ENCODE measurements at places on chromosomes 3 and 15.

DNA sequence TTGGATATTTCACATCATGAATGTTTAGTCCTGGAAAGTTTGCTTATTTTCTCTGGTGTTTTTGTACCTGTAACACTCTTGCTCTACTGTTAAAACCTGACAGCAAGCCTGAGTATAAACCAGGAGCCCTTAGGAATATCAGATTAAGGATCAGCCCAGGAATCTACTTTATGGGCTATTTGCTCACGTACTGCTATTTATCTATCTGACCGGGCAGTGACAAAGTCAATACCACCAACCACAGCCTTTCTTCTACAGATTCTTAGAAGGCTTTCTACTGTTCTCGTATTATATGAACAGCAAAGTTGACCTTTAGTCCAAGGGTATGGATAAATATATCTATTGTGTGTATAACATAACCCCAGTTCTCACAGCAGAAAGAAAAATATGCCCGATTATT, 521.2 kb downstream of the RBMS3 start:
- no peak for DNase-seq

DNA sequence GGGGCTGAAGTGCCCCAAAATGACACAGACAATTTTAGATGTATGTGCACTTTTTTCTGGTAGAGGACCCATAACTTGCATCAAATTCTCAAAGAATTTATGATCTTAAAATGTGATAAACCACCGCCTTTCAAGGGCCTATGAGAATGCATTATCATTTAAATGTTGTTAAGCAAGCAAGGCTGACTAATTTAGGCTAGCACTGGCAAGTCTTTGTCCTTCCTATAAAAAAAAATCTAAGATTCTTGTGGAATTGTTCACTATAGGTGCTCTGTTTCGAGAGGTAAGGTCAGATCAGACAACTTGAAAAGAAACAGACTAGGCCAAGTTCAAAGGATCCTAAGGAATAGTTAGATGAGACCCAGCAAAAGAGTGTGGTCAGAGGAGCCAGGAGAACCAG, 128.9 kb upstream of the PHLDB2 start:
- DNase-seq: no peak

DNA sequence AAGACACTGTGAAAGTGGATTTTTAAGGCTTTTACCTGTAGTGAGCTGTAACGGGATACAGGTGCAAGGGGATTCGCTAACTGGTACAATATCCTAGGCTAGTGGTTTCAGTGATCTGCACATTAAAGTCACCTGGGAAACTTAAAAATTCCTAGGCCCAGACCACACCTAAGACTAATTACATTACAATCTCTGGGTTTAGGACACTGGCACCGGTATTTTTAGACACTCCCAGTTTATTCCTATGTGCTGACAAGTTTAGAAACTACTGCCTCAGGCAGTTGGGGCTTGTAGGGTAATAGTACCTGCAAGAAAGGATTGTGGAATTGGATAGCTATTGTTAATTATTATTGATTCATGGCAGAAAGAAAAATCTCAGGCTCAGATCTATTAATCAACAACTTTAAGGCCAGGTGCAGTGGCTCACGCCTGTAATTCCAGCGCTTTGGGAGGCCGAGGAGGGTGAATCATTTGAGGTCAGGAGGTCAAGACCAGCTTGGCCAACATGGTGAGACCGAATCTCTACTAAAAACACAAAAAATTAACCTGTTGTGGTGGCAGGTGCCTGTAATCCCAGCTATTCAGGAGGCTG, 50.4 kb upstream of the CASR start:
- DNase-seq: no peak

- DNase-seq: peak; percentile 83
Measured at GRCh38 chr15:39756806-39757522, 25.7 kb downstream of the FSIP1 start.

- no peak for DNase-seq
Measured at GRCh38 chr3:29475854-29476253, 195.0 kb downstream of the RBMS3 start.

- no peak for DNase-seq
Measured at GRCh38 chr15:70159001-70159712, 61.4 kb upstream of the TLE3 start.

GRCh38 chr3:44893097-44893496, 18.7 kb downstream of the TGM4 start:
- peak; percentile 89 for DNase-seq

Measured in ELR (cell line).